ENCODE measurements at places on chromosomes 4 and X.
A peak's percentile ranks its signal among the peaks of the same experiment; 100 is the strongest.

DNA sequence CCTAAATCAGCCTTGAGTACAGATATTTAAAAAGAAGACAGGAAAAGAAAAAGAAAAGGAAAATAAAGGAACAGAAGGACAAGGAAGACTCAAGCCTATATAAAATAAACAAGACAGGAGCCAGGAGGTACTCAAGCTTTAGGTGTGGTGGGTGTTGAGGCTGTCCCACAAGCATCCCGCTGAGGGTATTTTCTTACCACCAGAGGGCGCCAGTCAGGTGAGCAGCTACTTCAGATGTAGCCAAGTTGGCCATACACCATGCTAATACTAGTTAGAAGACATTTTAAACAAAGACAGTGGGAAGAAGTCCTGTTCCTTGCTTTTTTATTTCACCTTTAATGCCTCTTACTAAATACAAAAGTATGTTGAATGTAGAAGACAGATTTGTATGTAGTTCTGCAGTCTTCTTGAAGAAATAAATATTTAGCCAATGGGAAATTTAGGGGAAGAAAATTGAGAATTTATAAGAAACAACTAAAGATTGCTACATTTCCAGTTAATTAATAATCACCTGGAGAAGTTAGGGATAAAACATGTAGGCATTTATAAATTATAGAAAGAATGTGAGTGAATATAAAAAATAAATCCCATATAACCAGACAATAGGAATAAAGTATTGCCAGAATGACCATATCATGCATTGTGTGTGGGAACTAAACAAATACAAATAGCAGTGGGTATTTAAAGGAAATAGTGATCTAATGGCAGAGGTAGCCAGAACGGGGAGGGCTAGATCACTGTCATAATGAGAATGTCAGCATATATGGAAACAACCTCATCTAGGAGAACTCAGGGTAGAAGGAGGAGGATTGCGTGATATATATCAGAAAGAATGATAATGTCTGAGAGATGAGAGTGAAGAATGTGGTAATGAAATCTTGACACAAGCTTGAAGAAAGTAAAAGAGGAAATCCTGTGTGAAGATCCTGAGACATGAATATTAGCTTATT, 71.0 kb downstream of the MTHFD2L start:
- peak; percentile 39 for DNase-seq

GRCh38 chr4:8167815-8168214, 9.2 kb upstream of the ABLIM2 start:
- DNase-seq: no peak

DNA sequence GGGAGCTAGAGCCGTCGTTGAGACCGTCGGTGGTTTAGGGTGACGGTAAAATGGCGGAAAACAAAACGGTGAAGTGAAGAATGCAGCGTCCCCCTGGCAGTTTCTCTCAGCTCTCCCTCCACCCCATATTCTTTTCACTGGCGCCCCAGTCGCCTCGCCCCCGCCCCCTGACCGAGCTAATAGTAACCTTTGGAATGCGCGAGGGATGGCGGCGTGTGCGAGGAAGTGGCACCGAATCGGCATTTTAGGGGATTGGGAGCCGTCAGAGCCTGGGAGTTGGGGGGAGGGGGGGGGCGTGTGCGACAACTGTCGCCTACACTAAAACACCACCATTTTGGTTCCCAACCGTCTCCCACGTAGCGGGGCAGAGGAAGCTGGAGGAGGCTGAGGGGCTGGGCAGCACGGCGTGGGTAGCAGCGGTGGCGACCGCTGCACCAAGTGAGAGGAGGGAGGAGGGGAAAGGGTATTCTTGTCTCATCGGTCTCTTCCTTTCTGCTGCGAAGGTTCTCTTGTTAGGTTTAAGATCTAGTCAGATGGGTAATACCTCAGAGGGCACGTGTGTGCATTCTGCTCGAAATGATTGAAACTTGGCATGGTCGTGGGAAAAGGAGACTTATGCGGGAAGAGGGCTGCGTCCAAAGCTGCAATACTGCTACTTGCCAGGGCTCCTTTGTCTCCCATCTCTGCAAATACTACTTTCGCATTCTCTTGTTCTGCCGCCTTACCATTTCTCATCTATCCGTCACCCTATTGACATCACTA, 840 bp downstream of the ZNF711 start:
- DNase-seq: no peak

- DNase-seq: no peak
These were observed 45.5 kb upstream of the XIAP start for GRCh38 chrX:123814343-123814742.

GRCh38 chrX:72054779-72055489, 76.8 kb downstream of the RTL5 start:
- DNase-seq: no peak

DNA sequence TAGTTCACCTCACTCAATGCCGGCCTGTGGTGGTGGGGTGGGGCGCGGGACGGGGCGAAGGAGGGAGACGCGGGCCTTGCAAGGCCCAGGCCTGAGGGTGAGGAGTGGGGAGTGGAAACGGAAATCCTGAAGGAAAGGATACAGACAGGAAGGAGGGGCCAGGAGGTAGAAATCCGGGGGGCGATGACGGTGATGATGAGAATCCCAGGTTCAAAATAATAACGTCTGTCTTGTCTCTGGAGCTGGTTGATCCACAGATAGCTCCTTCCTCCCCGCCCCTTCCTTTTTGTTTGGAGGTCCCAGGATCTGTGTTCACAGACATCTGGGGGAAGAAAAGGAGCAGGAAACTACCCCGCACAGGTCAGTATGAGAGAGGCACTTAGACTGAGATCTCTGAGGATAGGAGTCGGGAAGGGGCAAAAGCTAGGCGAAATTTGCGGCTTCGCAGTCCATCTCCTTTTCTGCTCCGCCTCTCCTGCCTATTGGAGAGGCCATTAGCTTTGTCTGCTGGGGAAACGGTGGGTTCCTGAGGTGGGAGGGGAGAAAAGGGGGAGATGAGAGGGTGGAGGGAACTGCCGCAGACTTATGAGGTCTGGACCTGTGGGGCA, 746 bp downstream of the TCEAL7 start:
- no peak for DNase-seq

DNA sequence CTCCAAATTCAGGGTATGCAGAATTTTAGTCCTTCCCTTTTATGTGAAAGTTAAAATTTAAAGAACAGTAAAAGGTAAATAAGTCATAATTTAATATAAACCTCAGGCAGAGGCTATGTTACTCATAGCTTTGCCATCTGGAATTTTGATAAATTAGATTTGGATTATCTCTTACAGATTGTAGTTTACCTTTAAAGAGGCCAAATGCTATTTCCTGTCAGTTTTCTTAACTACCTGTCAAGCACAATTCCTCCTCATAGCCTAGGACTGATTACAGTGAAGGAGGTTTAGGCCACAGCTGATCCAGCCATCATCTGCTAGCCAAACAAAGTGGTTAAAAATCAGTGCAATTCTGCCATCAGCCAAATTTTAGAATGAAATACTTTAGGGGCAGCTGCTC, 128.1 kb downstream of the MFAP3L start:
- DNase-seq: no peak

DNA sequence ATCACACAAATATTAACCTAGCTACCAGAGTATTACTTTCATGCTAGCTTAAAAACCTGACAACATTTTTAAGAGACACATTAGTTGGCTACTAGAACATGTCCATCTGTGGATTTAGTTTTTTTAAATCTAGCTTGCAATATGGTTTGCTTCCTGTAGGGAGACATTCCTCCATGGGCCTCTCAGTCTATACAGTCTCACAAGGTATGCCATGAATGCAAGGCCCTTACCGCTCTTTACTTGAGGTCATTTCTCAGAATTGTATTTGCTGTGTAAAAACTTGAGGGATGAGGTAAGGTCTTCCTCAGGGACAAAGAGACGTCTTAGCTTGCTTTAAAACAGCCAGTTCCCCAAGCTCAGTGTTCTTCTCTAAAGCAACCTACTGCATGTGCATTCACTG, 26.9 kb downstream of the UBA6 start:
- no peak for DNase-seq

- DNase-seq: no peak
These were observed 48.8 kb upstream of the NEUROG2 start for GRCh38 chr4:112564706-112565270.

DNA sequence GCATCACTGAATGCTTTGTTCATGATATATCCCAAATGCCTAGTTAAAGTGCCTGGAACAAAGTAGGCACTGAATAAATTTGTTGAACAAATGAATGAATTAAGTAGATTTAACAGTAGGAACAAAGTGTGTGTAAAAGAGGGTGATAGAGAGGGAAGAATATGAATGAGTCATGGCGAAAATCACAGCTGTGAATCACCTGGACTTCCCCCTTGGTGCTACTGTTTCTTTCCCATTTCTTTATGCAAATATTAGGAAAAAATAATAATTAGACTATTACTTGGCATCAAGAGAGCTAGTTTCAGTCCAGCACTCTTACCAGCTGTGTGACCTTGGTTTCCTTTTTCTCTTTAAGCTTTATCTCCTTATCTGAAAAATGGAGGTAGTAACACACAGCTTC, 9.2 kb downstream of the SPIN3 start:
- no peak for DNase-seq

- DNase-seq: no peak
These were observed 517.1 kb downstream of the PCDH7 start for GRCh38 chr4:31237233-31237632.

DNA sequence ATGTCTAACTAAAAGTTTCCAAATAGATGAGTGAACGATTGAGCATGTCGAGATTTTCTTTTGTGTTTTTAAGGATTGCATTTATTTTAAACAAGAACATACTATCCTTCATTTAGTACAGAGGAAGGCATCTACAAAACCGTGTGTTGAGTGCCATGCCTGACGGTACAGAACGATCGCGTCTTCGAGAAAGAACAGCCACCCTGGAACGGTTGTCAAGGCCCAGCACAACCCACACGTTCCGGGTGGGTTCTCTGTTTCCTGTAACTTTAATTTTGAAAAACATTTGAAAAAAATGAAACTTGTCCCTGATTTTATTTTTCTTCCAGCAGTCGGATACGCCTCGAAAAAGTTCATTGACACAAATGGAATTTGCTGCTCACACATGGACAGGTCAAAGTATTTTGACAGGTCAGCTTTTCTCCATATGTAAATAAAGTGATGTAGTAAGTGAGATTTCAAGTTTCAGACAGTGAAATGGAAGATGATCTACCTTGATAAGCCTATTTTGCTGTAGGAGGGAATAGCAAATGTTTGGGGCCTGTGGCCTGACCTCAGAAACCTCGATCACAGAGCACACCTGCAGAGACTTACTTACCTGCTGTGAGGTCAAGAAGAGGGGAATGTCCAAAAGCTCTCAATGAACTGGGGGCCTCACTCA, 24.4 kb upstream of the CYP4V2 start:
- DNase-seq: no peak

GRCh38 chr4:118224243-118224829, 128.5 kb downstream of the PRSS12 start:
- DNase-seq: no peak

- no peak for DNase-seq
These were observed 107.8 kb downstream of the EFNB1 start for GRCh38 chrX:68936608-68937007.

DNA sequence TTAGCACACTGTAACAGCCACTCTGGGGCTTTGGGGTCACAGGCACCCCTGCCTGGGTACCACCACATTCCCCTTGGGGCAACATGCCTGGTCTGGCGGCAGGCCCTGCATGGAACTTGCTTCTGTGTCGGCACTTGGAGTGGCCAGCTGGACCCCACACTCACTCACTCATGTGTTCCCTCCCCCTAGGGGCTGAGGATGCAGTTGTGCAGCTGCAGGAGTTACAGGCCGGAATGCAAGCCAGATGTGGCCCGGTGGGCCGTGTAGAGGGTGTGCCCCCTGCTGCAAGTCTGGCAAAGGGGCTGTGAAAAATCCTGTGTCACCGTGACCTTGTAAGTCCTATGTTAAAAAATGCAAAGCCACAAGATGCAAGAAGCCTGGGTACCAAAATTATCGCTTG, 34.2 kb downstream of the ATXN3L start:
- no peak for DNase-seq

DNA sequence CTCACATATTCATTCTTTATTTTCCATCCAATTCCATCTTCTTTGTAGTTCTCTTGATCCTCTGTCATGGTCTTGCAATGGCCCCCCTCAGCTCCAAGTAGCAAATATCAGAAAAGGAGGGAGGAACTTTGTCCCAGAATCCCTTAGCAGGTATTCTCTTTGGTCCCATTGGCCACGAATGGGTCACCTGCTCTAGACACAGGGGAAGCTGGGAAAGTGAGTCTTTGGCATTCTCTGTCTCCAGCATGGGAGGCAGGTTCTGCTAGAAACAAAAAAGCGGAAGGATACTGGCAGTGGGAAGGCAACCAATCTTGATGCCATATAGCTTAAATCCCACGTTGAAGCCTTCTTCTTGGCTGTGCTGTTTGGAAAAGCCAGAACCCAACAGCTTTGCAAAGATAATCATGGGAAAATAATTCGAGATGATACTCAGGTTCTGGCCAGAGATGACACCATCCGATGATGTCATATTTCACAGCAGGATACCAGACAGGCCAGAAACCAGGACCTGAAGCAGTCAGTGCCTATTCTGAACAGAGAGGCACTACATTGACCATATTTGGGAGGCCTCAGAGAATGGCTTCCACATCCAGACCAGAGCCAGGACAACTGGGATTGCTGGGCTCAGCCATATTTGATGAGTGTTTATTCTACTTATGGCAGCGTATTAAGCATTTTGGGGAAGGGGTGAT, 110.4 kb upstream of the ATXN3L start:
- DNase-seq: no peak

DNA sequence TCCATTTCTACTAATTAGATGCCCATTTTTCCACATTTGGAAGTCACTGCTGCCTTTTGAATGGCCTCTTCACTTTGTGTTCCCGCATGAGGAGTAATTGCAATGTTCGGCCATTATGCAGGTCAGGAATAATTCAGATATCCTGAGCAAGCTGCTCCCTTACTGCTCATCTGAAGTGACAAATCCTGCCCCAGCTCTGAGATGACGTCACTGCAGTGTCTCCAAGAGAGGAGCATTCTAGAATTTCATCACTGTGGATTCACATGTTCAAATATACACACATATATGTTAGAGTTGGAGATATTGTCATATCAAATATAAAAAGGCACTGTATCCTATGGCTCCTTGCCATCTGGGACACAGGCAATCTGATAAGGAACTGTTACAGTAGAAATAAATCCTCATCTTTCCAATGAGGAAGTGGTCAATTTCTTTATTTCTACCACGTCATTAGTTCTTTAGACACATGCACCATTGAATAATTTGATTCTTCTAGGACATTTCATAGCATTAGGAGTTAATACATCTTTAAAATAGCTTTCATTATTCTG, 706.9 kb upstream of the TENM3 start:
- DNase-seq: no peak

GRCh38 chr4:122692641-122693520, 39.6 kb upstream of the BBS12 start:
- no peak for DNase-seq

GRCh38 chr4:119750771-119751170, 122.2 kb upstream of the PDE5A start:
- no peak for DNase-seq

DNA sequence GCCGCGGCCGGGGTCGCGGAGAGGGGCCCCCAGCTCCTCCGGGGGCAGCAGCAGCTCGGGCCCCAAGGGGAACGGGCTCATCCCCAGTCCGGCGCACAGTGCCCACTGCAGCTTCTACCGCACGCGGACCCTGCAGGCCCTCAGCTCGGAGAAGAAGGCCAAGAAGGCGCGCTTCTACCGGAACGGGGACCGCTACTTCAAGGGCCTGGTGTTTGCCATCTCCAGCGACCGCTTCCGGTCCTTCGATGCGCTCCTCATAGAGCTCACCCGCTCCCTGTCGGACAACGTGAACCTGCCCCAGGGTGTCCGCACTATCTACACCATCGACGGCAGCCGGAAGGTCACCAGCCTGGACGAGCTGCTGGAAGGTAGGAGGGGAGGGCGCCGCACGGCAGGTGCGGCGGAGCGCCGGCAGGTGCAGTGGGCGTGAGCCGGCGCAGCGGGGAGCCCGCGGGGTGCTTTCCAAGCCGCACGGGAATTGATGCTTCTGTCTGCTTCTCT, 886 bp downstream of the DCLK2 start:
- no peak for DNase-seq
